Kidney tubule cell (primary cell): ENCODE measurements at places on chromosomes 16 and 17.
A peak's percentile ranks its signal among the peaks of the same experiment; 100 is the strongest.

DNA sequence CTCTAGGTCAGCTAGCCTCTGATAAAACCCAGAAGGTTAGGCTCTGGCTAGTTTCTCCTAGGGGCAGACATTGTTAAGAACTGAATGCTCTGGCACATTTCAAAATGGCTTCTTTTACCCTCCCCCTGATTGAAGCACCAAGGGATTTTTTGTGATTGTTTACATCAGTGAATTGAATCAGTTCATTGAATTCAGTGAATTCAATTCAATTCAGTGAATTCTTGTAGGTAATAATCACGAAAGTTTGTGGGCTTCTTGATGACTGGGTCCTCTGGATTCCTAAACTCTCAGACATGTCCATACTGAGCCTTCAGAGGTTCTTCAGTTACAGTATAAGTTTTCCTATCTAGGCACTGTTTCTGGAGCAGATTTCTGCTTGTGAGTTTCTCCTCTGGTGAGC lies 135.2 kb upstream of the ELAC2 start:
- no peak for DNase-seq

DNA sequence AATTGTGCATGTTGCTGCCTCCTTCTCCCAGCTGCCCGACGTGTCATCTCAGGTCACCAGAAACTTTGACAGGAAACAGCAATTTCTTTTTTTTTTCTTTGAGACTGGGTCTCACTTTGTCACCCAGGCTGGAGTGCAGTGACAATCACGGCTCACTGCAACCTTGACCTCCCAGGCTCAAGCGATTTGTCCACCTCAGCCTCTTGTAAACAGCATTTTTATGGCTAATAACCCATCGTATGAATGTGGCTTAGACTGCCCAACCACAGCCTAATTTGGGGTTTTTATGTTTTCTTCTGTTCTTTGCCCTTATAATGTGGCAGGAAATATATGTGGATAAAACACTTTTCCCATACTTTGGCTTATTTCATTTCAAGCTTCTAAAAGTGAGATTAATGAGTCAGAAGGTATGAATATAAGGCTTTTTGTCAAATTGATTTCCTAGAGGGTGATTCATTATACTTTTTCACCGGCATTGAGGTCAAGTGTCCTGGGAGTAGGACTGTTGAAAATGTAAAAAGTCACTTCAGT lies 31.0 kb upstream of the SLC5A10 start:
- DNase-seq = peak; percentile 59

DNA sequence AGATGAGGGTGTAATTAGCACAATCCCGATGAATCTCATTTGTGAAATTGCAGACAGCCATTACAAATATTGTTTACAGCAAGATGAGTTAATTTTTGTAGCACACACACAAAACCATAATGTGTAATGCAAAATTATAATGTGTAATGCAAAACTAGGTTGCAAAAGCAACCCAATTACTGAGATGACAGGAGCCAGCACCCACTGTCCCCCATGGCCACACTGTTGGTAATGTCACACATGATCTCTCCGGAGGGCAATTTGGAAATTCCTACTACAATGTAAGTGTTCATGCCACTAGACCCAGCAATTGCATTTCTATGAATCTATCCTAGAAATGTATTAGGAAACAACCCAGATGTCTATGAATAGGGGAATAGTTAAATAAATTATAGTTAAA lies 76.9 kb downstream of the MARF1 start:
- no peak for DNase-seq

- DNase-seq = peak; percentile 88
Measured at GRCh38 chr17:42681976-42682721, at the start of gene CNTNAP1. Gene CNTNAP1, plus strand, starts transcription at chr17:42682531. Its CDS starts 299 bp downstream, at chr17:42682830.

DNA sequence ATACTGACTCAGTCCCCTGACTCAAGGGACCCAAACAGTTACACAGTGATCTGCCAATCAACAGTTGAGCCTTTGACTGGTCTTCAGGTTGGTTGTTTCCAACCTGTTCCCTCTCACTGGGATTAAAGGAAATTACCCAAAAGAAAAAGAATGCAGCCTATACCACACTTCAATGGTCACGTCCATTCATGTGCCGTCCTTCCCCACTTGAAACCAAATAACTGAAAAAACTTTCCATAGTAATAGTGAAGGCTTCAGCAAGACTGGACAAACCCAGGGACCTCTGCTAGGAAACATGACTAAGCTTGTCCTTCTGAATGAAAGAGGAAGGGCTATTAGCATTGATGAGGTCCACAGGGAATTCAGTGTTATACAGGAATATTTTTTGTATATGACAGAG lies 30.6 kb downstream of the MRPS23 start:
- peak; percentile 97 for DNase-seq

DNA sequence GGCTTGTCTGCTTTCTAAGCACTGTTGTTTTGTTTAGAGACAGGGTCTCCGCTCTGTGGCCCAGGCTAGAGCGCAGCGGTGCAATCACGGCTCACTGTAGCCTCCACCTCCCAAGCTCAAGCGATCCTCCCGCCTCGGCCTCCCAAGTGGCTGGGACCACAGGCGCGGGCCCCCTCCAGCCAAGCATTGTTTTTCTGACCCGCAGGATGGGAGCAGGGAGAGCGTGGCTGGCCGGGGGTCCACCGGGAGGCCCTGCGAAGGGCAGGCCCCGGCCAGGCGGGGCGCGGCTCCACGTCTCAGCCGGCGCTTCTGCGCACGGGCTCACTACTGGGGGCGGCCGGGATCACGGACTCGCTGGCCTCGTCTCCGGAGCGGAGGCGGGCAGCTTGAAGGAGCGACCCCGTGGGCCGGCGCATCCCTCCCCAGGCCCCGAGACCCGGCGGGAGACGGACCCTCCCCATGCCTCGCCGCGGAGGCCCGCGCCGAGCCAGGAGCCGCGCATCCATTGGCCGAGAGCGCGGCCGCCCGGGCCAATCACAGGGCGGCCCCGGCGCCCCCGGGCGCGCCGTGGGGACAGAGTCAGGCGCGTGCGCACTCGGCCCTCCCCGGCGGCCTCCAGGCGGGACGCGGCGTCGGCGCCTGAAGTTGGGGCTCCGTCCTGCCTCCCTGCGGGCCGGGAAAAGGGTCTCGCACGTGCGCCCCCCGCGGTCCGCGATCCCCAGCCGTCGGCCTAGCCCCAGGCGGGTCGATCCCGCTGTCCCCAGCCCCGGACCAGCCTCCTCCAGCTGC lies 24.9 kb downstream of the ACTG1 start:
- peak; percentile 76 for DNase-seq

DNA sequence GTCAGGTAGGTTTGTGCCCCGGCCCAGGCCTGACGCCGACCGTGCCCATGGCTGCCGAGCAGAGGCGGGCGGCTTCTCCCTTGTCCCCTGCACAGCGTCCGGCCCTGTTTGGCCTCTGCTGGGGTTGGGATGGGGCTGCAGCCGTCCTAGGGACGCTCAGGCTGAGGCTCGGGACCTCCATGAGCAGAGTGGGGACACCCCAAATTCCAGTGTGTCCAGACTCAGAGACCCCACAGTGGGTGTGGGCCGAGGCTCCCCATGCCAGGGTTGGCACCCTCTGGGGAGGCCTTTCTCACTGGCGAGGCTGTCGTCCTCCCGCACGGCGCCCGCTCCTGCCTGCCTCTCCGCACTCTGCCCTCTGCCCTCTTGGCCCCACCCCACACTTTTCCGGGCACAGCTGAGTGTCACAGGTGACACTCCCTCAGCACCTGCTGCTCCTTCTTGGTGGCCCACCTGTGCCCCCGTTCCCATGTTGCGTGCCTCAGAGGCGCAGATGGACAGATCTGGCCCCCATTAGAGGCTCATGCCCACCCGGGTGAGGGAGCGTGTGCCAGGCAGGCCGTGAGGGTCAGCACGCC lies 16.1 kb downstream of the TRAF7 start:
- no peak for DNase-seq

DNA sequence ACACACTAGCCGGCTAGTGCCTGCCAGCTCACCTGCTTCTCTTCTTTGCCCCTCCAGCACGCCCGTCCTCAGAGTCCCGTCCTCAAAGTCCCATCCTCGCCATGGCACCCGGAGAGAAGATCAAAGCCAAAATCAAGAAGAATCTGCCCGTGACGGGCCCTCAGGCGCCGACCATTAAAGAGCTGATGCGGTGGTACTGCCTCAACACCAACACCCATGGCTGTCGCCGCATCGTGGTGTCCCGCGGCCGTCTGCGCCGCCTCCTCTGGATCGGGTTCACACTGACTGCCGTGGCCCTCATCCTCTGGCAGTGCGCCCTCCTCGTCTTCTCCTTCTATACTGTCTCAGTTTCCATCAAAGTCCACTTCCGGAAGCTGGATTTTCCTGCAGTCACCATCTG lies 3.6 kb downstream of the SCNN1G start:
- no peak for DNase-seq

DNA sequence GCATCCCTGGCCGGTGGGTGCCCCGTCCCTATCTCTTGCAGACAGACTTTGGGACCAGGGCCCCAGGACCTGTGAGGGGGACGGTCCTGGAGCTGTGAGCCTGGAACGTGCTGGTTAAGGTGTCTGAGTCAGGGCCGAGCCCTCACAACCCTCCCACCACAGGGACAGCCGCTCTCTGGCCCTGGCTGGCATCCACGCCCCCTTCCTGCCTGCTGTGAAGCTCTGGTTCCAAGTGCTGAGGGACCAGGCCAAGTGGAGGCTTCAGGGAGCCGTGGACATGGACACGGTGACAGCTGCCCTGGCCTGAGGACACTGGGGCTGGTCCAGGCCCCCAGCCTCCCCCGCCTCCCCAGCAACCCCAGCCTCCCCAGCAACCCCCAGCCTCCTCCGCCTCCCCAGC lies 6.6 kb downstream of the TSR3 start:
- no peak for DNase-seq

DNA sequence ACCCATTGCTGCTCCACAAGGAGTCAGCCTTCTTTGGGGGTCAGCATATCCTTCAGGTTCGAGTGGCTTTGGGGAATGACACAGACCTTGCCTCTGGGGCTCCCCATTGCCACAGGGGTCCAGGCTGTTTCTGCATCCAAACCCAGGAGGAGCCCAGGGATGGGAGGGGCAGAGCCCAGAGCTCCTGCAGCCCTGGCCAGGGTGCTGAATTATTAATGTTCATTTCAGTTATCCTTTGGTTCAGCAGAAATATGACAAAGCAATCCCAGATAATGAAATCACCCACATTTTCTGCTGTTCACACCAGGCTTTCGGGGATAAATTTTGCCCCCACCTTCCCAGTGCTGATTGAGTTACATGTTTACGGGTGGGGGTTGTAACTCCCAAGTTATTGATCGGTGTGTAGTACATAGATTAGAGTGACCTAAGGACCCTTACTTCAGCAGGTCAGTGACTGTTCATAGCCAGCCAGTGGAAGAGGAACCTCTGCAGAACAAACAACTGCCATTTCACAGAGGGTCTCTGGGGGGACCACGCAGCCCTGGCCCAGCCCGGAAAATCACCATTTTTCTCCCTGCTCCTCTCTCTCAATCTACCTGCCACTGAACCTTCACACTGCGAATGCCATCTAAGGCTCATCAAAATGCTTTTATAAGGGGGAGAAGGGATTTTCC lies 240.3 kb upstream of the N4BP1 start:
- no peak for DNase-seq

- DNase-seq = no peak
Measured at GRCh38 chr17:62109924-62110323, 44.8 kb upstream of the MED13 start.

DNA sequence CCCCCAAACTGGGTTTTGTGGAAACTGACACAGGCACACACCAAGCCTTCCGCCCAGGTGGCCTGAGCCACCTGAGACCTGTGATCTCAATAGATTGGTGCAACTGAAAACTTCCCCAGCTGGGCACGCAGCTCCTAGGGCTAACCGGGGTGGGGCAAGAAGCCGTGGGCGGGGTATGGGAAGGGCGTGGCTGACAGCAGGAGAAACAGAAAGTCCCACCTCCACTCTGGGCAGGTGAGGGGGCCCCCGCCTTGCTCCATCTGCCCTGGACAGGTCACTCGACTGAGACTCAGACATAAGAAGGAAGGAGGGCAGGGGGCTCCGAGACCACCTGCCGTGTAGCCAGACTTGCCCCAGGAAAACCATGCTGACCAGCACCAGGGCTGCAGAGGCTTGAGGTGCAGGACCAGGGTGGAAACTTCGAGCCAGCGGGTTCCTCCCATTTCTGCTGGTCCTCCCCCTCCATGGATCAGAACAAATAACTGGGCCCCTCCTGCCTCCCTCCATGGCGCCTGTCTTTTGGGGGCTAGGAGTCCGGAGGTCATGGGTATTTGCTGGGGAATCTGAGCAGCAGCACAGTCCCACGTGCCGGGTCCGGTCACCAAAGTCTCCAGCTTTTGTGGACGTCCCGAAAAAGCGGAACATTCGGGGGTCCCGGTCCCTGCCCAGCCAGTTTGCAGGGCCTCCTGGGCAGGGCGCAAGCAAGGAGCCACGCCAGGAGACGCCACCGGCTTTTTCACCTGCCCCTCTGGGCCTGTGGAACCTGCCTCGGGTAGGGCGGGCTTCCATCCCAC lies 1.3 kb downstream of the TIMP2 start:
- DNase-seq = peak; percentile 75

- DNase-seq = no peak
Measured at GRCh38 chr17:17472333-17472920, 4.4 kb upstream of the MED9 start.

- peak; percentile 34 for DNase-seq
Measured at GRCh38 chr17:15947271-15947670, 2.3 kb downstream of the ADORA2B start.

DNA sequence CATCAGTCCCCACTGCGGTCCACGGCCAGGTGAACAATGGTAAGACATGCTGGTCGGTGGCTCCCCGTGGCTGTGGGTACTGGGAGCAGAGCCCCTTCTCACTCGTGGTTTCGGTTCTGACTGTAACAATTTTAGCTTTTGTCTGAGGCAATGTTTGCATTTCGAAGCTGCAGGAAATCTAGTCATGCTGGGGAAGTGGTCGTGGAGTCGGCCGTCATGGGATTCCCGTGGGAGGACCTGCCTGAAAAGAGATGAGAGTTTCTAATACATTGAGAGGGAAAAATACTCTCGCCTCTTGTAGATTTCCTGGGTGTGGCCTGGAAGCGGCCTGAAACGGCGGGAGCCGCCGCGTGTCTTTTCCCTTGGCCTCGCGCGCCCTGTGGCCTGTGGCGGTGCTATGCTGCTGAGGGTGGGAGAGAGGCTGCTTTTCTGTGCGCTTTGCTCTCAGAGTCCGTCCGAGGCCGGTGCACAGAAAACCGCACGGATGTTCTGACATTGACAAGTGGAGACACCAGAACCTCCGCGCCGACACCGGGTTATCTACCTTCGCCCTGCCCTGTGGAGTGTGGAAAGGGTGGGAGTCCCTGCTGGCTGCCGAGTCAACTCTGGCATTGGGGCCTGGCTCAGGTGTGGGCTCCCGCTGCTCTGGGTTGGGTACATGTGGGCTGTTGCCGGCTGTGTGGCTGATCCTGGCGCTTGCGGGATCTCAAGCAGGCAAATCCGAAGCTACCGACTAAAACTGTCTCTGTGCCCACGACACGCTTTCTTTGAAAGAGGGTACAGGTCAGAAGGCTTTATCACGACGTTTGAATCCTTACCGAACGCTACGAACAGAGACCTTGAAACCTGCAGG lies 60.8 kb downstream of the WDR45B start:
- DNase-seq = no peak

GRCh38 chr16:54930005-54930868 lies at the start of gene IRX5:
Gene IRX5, plus strand, starts transcription at chr16:54930865. Its CDS starts 334 bp downstream, at chr16:54931199.
- peak; percentile 92 for DNase-seq
